Kidney capillary endothelial cell (primary cell): ENCODE measurements at places on chromosomes 3 and 15.

GRCh38 chr3:71251156-71251775 is 332.3 kb downstream of the FOXP1 start:
- DNase-seq, result peak; percentile 70

- DNase-seq, result no peak
These were observed 542.1 kb downstream of the EPHB1 start for GRCh38 chr3:135337192-135337591.

- no peak for DNase-seq
These were observed 108.2 kb downstream of the TP63 start for GRCh38 chr3:189739378-189739777.

DNA sequence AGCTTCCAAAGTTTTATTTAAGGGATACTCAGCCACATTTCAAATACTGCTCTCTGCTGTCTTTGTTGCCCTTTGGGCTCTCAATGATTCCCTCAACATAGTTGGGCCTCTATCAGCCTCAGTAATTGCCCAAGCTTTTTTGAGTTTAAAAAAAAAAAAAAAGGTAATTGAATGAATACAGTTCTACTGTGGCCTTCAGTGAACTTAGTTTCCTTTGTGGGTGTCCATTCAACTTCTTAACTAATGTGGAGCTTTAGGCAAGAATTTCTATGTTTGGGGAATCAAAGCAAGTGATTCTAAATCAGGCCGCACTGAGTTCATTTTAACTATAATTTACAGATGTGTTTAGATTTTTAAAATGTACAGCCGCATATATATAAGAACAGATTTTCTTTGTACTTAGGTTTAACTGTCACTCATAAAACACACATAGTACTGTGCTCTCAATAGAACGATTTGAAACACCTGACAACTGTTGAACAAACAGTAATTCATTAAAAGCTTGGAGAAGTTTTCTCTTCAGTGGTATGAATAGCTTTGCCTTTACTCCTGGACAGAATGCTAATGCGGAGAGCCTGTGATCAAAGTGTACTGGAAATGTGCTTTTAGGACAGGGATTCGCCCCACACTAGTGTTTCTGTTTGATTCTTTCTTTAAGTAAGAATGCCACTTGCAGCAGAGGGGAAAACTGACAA is 844.9 kb upstream of the SEMA6D start:
- DNase-seq, result no peak

DNA sequence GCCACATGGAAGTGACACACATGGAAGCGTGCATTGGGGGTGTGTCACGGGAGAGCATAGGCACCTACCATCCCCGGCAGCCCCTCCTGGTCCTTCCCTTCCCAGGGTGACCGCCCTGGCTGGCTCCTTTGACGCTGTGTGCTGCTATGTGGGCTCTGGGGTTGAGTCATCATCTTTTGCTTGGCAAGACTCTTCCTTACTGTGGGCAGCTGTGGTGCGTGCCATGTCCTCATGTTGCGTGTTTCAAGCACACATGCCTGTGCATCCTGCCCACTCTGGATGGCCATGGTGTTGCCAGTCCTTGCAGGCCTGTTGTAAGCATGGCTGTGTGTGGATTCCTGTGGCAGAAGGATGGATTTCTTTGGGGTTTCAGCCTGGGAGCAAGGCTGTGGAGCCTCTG is 14.0 kb downstream of the PLXNA1 start:
- no peak for DNase-seq

DNA sequence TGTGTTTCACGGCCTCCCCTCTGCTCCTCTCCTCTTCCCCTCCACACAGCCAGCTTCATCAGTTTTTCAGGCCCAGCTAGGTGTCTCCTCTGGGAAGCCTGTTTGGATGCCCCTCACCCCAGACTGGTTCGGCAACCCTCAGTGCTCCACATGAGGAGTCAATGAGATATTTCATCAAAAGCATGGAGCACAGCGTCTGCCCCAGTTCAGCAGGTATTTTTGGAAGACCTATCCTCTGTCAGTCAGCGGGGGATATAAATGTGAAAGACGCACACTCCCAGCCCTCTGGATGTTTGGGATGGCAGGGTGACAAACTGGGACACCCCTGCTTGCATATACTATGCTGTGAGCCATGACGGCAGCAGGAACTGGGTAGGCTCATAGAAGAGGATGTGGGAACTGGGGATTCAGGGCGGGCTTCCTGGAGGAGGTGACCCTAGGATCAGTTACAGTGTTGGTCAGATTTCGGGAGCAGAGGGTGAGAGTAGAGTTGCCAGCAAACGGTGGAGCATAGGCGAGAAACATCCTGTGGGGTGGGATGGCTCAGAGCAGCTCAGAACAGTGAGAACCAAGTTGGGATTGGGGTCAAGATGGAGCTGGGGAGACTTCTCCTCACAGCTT is 42.9 kb downstream of the PXYLP1 start:
- no peak for DNase-seq
